HCT116 (cell line): ENCODE measurements at places on chromosomes 12 and 14. TPM values are rescaled to one million over a fixed set of nuclear protein-coding genes. Genes with fewer than 3 reads are reported as not detected.

- peaks cover 50% of the 10 kb centered on the region for H3K36me3 ChIP-seq
- no peaks in the 10 kb centered on the region for H3K4me1 ChIP-seq
- DNase-seq: peak; percentile 31
- no peak overlapping the region for H3K27ac ChIP-seq
- H3K4me3 ChIP-seq: no peak overlapping the region
- H3K27me3 ChIP-seq: no peaks in the 10 kb centered on the region
These were observed 14.7 kb downstream of the ITGA5 start for GRCh38 chr12:54404061-54405004.

DNA sequence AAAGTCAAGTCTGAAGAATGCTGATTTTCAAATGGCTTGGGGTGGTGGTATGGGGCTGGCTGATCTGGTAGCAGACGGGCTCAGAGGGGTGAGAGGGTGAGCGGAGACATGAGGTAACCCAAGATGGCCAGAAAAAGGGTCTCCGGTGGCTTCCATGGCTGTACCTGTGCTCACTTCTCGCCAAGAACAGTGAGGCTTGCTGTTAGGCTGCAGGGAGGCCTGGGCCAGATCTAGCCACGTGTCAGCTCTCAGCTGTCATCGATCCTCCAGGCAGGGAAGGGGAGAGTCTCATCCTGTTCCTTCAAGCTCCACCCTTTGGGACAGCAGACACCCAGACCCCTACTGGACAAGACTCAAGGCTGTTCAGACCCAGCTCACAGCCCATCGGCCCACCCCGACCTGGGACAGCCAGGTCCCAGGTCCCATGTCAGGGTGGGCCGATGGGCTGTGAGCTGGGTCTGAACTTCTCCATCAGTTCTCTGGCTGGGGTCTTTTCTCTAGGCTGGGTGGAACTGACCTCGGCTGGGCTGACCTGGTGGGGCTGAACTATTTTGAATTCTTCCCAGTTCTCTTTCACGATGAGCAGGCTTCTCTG is 9.0 kb downstream of the LRTM2 start:
- DNase-seq: no peak
- H3K27me3 ChIP-seq: peaks cover 13% of the 10 kb centered on the region
- H3K27ac ChIP-seq: no peak overlapping the region
- no peak overlapping the region for H3K4me3 ChIP-seq

GRCh38 chr12:57674691-57675090 is 19.2 kb upstream of the OS9 start:
- H3K36me3 ChIP-seq: no peaks in the 10 kb centered on the region
- no peak overlapping the region for H3K27ac ChIP-seq

ENDOU gene
- not detected for total RNA-seq
